ENCODE measurements at places on chromosomes 7 and 10.

DNA sequence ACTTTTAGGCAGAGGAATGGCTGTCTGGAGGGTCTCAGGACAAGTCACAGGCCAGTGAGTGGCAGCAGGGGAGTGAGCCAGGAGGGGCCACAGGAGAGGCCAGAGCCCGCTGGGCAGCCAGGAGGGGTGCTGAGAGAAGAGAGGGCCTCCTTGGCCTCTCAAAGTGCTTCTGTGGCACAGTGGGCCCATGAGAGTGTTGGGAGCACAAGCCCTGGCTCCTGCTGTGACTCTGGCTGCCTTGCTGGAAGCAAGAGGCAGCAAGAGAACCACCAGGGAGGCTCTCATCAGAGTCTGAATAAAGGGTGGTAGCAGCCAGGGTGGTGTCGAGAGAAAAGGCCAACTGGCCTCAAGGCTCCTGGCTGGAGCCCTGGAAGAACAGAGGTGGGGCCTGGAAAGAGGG lies 91.1 kb downstream of the VOPP1 start:
- DNase-seq: no peak

GRCh38 chr10:102501201-102502028 lies 1.1 kb downstream of the ACTR1A start:
- DNase-seq: no peak

DNA sequence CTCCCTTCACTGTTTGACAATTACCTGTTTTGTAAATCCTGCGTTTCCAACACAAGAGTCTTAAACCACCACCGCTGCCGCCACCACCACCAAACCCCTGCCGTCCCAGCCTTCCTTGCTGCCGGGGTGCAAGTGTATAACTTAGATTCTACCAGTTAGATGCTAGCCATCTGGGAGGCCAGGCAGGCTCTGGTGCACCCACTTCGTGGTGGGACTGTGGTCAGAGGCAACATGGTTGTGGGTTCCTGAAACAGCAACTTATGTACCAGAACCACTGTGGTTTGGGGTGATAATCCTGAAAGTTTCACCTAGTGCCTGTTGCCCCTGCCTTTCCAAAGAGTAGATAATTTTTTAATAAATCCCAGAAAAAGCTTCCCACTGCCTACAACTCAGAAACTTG lies 510.5 kb downstream of the CCSER2 start:
- no peak for DNase-seq

DNA sequence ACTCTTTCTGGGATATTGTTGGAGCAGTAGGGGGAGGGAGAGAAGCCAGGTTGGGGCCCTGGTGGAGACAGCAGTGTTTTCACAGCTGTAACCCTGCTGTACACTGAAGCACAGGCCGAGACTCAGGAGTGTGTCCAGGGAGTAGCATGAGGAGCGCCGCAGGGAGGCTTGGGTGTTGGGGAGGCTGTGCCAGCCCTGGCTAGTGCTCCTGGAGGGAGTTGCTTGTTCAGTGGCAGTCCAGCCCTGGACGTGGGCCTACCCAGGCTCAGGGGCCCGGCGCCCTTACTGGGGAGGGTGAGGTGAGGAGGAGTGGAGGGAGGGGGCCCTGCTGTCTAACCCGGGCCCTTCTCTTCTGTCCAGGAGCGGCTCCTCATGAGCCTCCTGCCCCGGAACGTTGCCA lies 35.9 kb downstream of the ADCY1 start:
- no peak for DNase-seq

- no peak for DNase-seq
These were observed 495.5 kb upstream of the MGMT start for GRCh38 chr10:128971374-128972035.

DNA sequence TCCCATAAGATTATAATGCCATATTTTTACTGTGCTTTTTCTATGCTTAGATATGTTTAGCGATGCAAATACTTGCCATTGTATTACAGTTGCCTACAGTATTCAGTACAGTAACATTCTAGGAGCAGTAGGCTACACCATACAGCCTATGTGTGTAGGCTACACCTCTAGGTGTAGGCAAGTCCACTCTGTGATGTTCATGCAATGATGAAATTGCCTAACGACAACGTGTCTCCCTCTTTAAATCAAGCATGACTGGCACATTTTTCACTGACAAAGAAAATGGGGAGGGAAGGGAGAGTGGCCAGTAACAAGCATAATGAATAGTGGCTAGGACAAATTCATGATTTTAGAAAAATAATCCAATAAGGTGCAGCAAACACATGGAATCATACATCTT lies 1.7 kb downstream of the NCAPG2 start:
- DNase-seq: no peak

GRCh38 chr7:69966766-69967591 lies 368.7 kb downstream of the AUTS2 start:
- DNase-seq: peak; percentile 34

DNA sequence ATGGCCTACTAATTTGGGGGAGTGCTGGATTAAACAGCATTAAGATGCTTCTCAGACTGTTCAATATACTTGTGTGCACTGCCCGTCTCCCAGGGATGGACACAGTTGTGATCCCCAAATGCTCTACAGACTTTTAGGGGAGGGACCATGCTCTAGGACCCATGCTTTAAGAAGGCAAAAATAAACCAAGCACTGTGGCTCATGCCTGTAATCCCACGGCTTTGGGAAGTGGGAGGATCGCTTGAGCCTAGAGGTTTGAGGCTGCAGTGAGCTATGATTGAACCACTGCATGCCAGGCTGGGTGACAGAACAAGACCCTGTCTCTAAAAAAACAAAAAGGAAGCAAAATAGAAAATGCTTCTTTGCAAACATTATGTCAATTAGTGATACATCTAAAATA lies 102.6 kb downstream of the VOPP1 start:
- no peak for DNase-seq

GRCh38 chr7:40758590-40758989 lies 623.8 kb downstream of the SUGCT start:
- DNase-seq: no peak

DNA sequence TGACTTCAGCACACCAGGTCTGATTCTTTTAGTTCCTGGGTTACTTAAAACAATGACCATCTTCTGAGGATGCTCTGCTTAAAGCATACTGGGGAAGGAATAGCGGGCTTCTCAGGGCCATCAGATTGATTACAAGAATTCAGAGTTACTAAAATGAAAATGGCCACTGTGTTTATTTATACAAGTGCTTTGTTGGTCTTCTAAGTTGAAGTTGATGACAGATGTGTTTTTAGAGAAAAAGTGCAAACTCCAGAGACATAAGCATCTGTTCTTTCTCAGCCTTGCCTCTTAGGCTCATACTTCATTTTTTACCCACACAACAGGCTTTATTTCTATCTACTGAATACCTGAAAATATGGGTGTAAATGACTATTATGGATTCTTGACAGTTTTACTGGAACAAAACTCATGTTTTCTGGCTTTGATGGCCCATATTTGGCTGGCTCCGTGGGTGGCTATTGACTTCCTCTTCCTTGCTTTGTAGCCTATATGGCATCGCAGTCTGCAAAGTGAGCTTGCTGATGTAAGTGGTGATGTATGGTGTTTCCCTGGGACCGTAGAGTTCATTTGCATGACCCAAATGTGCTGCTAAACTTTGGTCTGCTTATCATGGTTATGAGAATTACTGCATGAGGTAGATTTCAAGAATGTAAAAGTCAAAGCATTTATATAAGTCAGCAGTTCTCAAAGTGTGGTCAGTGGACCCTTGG lies 121.3 kb downstream of the BMPER start:
- no peak for DNase-seq

Data from NCI-H1092 (cell line).